ENCODE measurements at places on chromosomes 11 and 22.

GRCh38 chr11:126440792-126441514, 85.5 kb downstream of the ST3GAL4 start:
- DNase-seq: peak; percentile 68

DNA sequence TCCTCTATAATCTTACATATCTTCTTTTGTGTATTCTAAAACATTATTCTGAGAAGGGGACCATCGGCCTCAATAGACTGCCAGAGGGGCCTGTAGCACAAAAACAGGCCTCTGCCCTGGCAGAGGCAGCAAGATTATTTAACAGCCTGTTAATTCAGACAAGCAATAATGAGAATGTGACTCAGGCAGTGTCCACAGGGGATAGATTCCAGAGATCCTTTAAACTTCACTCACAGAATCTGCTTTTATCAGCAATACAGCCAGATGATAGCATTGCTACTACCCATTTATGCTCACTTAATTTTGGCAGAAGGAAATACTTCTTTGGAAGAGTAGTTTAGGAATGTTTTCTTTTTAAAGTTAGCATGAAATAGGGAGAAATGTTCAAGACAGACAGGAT, 44.9 kb downstream of the AAMDC start:
- no peak for DNase-seq

GRCh38 chr22:44159811-44160210, 20.9 kb upstream of the PARVG start:
- no peak for DNase-seq

DNA sequence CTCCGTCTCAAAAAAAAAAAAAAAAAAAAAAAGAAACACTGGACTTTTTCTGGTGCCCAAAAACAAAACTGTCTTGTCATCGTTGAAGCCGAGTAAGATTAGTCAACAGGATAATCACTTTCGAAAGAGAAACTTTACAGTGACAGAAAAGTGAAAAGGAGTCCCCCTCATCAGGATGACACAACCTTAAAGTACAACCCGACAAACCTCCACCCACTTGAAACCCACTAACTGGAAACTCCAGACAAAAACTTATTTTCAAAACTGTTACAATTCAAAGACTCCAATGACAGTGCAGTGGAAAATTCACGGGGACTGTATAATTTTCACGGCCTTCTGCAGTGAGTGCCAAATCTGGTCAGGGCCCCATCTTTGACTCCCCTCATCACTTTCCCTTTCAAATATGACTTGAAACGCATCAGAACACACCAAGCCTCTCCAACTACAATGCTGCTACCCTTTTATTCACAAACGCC, 1.3 kb downstream of the DENND5A start:
- peak; percentile 56 for DNase-seq

DNA sequence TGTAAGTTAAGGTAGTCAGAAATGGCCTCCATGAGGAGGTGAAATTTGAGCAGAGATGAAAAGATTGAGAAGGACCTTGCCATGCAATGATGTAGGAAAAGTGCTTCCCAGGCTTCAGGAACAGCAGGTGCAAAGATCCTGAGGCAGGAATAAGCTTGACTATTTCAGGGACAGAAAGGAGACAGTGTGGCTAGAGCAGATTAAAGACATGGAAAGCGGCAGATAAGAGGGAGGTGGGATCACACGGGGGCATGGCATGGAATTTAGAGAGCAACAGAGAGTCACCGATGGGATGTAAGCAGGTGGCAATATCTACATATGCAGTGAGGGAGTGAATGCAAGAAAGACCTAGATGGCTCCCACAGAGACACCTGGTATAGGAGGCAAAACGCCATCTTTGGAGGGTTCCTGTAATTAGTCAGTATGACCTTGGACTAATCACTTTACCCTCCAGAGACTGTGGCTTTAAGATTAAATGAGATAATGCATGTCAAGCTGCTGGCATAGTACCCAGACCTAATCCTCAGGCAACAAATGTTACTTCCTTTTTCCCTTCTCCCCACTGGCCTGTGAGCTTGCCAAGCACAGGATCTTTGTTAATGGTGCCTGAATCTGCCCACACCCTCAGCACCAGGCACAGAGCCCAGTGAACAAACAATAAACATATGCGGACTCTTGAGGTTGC, 24.6 kb upstream of the ACER3 start:
- no peak for DNase-seq

DNA sequence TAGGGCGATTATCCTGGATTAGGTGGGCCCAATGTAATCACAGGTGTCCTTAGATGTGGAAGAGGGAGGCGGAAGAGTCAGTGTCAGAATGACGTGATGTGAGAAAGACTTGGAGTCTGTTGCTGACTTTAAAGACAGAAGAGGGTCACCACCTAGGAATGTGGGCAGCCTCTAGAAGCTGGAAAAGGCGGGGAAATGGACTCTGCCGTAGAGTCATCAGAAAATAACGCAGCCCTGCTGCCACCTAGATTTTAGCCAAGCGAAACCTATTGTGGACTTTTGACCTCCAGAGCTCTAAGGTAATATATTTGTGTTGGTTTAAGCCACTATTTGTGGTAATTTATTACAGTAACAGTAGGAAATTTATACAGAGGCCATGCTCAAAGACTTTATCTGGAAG, 4.8 kb downstream of the DDX10 start:
- DNase-seq: no peak

DNA sequence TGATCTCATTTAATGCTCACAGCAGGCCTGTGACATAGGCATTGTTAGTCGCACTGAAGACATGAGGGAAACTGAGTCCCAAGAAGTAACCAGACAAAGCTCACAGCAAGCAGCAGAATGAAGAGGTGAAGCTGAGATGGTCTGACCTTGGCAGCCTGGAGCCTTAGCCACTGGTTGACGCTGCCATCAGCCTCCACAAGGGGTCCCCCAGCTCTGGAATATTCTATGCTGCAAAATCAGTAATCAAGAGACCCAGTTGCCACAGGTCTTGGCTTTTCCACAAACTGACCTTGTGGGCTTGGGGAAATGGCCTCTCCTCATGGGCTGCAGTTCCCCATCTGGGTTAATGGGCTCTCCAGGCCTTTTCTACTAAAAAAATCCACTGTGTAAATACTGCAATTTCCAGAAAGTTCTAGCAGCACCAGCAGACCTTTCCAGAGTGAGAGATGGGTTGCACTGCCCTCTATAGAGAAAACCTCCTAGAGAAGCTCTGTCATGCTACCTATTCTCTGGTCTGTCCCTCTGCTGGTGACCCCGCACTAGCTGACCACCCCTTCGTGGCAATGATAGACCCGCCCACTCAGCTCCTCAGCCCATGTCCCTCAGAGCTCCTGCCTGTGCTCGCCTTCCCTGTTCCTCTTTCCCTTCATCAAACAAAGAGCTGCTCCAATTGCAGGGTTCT, 22.6 kb upstream of the ISX start:
- no peak for DNase-seq

DNA sequence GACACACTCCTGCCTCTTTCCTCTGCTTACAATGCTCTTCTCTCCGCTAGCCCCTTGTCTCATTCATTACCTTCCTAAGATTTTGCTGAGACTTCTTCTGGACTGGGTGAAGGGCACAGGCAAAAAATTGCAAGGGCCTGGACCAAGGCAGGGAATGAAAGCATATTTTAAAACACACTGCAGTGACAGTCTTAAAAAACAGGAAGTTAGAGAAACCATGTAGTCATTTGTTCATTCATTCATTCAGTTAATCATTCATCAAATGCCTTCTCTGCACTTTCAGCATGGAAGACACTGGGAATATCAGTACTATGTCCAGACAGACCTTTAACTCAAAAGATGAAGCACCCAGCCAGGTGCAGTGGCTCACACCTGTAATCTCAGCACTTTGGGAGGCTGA, 44.9 kb upstream of the SWAP70 start:
- no peak for DNase-seq

GRCh38 chr22:17192186-17192585, 27.0 kb downstream of the ADA2 start:
- no peak for DNase-seq

- no peak for DNase-seq
Measured at GRCh38 chr11:42462558-42463310, 849.1 kb upstream of the API5 start.
